ENCODE measurements at places on chromosomes 4 and X.

DNA sequence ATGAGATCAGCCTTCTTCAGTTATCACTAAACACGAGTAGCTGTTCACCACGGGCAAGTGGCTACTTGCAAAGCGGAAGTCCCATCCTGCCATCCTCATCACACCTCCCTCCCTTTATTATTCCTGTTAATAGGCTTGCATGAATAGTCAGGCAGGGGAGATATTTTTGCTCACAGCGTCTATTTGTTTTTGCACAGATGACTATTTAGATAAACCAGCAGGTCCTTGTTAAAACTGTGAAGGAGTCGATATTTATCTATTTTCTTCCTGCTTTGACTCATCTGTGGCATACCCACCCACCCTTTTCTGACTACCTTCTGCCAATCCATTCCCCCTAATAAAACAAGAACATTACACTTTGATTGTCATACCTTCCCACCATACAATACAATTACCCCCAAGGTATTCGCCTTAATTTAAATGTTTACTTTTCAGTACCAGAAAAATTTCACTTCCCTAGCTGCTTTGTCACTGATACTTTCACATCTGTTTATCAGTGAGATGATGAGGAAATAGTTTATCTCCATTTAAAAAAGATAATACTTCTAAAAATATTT lies 96.6 kb upstream of the BANK1 start:
- no peak for DNase-seq

DNA sequence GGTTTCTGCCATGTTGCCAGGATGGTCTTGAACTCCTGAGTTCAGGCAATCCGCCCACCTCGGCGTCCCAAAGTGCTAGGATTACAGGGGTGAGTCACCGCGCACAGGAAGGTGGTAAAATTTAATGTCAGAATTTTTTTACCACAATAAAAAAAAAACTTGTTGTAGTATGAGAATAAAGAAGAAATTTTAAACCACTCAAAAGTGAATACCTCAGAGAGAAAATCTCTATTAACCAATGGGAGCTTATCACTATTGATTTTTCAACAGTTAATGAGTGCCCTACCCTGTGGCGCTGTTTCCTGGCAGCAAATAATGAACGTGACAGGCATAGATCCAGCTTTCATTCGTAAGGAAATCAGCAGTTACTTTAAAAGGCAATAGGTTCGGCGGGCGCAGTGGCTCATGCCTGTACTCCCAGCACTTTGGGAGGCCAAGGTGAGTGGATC lies 32.7 kb upstream of the SLC25A4 start:
- DNase-seq: no peak

DNA sequence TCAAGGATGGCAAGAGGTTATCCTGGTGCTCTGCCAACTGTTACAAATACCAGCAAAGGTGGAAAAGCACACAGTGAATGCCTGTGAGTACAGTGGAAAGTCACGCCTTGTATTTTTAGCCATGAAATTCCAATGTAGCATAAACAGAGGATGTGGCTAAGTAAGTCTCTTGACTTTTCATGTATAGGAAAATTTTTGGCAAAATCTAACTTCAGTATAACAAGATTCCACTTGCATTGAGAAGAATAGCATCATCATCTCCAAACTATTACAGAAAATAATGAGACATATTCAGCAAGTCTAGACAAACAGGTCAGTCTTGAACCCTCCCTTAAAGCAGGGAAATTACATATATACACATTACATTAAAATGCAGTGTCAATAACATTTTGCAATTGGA lies 7.9 kb downstream of the SLC10A6 start:
- no peak for DNase-seq

- no peak for DNase-seq
Observed at GRCh38 chrX:150868625-150869024, 29.8 kb downstream of the CD99L2 start.

GRCh38 chr4:17562157-17562556 lies 14.8 kb upstream of the LAP3 start:
- no peak for DNase-seq

- no peak for DNase-seq
Observed at GRCh38 chrX:85303544-85303943, 59.8 kb downstream of the ZNF711 start.

DNA sequence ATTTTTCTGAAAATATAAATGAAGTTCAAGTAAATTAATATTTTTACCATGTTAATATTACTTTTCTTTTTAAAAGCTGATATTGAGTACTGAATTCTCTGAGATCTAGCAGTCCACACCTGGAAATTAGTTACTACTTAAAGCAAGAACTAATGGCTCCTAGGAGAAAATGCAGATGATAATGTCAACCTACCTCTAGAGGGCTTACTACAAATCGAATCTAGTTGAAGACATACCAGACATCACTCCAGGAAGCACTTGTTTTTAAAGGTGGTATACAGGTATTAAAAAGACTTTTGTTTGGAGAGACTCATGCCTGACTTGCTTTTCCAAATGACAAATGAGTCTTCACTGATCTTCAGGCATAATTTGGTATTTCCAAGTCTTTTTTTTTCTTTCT lies 516.4 kb upstream of the BOD1L1 start:
- no peak for DNase-seq

- no peak for DNase-seq
Observed at GRCh38 chr4:112277705-112278448, 7.8 kb downstream of the TIFA start.

DNA sequence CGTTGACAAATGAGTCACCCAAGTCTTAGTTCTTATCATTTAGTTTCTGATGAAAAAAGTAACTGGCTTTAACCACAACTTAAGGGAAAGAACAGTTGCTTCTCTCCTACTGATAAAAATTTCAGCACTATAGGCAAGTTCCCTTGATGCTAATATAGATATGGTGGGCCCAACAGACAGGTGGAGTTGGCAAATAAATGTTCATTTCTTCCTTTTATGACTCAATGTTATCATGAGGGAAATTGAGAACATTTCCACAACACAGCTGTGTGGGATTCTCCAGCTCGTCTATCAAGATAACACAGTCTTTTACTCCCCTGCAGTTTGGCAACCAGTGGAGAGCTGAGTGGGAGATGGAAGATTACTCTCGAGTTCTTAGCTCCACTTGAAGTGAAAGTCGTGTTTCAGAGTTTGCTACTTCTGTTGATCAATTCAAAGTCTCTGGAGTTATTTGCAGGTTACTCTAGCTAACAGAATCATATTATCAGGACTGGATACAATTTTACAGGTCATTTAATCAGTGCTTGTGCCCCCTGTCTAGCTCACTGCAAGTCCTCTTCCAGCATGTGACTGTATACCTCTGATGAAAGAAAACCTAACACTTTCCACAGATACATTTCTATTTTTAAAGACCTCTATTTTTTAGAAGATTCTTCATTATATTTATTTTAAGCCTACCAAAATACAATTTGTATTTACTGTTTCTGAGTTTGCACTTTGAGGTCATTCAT lies 270.6 kb upstream of the GK2 start:
- no peak for DNase-seq

DNA sequence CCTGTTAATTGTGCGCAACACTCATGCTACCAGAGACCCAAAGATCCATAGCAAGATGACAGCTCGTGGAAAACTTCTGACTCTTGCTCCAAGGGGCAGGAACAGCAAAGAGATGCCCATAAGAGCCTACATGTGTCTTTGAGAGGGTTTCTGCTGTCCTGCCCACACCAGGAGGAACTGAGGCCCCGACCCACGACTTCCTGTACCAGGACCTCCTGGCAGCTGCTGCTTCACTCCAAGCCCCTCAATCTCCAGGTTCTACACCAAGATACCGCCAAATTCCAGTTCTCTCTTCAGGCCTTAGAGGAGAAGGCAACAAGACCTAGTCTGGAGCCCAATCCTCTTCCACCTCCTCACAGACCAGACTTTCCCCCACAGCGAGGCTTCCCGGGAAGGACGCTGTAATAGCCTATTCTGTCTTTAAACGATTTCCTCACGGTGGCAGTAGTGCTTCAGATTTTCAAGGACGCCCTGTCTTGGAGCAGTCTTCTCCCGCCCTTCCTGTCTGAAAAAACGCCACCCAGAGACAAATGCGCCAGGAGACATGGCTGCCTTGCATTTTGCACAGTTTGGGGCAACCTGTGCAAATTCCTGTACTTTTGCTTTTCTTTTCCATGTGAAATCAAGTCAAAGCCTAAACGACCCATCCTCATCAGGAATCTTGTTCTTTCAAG lies 230.2 kb upstream of the STK26 start:
- no peak for DNase-seq

- no peak for DNase-seq
Observed at GRCh38 chr4:141713771-141714445, 77.5 kb downstream of the IL15 start.

- no peak for DNase-seq
Observed at GRCh38 chr4:124948976-124949597, 236.6 kb upstream of the ANKRD50 start.

All from stimulated activated naive CD4-positive, alpha-beta T cell treated with Interleukin-2 at 50 U/mL for 16 hours (primary cell).